ENCODE measurements at places on chromosomes 2 and 18. TPM values are rescaled to one million over a fixed set of nuclear protein-coding genes. Genes with fewer than 3 reads are reported as not detected.

DNA sequence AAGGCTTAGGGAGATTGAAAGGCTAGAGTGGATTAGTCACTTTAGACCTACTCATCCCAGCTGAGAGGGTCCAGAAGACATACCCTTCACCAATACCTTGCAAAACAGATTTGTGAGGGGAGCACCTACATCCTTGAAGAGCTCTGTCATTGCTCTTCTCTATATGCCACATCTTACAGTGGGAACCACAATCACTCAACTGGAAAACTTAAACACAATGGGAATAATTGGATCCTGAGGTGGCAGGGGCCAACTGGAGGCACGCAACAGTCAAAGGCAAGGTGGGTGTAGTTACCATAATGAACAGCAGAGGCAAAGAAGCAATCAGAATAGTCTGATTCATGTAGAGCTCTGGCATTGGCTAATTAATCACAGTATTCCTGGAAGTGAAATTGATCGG, 35.4 kb downstream of the PDE1A start:
- no peaks in the 10 kb centered on the region for H3K4me1 ChIP-seq
- H3K27ac ChIP-seq, result no peak overlapping the region
- H3K36me3 ChIP-seq, result no peaks in the 10 kb centered on the region
- no peaks in the 10 kb centered on the region for H3K27me3 ChIP-seq
- no peak overlapping the region for H3K4me3 ChIP-seq

GRCh38 chr2:41881249-41881648, 166.6 kb upstream of the PKDCC start:
- H3K4me1 ChIP-seq, result no peaks in the 10 kb centered on the region
- DNase-seq, result no peak
- H3K4me3 ChIP-seq, result no peak overlapping the region
- H3K27ac ChIP-seq, result no peak overlapping the region
- peaks cover 25% of the 10 kb centered on the region for H3K27me3 ChIP-seq

GRCh38 chr18:24514439-24514838, 54.0 kb downstream of the HRH4 start:
- DNase-seq, result no peak
- peaks cover 2% of the 10 kb centered on the region for H3K27me3 ChIP-seq
- no peaks in the 10 kb centered on the region for H3K36me3 ChIP-seq
- no peak overlapping the region for H3K4me3 ChIP-seq
- no peak overlapping the region for H3K27ac ChIP-seq
- no peaks in the 10 kb centered on the region for H3K4me1 ChIP-seq

DNA sequence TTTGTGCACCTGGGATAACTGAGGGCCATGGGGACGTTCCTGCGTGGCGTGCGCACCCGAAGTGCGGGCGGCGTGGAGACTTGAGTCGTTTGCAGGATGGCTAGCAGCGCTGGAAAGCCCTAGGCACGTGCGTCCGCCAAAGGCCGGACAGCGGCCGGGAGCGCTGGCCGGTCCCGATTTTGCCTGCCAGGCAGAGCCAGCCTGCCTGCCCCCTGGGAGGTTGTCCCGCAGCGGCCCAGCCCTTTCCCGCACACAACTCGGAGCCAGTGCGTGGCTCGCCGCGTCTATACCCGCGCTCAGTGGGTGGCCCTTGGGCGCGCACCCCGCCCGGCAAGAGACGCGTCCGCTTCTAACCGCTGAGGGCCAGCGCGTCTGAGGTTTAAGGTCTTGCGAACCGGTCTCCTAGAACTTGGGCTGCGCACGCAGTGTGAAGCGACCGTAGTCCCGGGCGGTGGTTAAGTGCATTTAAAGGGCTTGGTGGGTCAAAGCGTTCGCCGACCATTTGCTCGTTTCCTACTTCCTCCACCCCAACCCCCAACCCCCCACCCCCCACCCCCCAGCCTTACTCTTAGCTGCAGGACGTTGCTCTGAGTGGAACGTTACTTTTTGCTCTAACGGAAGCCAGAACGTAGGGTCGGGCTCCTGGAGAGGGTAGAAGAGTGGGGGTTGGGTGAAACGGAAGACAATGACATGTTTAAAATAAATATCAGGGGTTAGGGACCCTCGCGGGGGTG, 627 bp downstream of the CDCA7 start:
- peak overlapping the region; percentile 94 for H3K4me3 ChIP-seq
- H3K36me3 ChIP-seq, result peaks cover 21% of the 10 kb centered on the region
- H3K4me1 ChIP-seq, result peaks cover 45% of the 10 kb centered on the region

Gene GKN1
- total RNA-seq, result not detected

GRCh38 chr2:232498452-232498851, 10.8 kb upstream of the ECEL1 start:
- H3K4me3 ChIP-seq, result no peak overlapping the region
- peaks cover 4% of the 10 kb centered on the region for H3K4me1 ChIP-seq
- peaks cover 14% of the 10 kb centered on the region for H3K27me3 ChIP-seq
- no peak overlapping the region for H3K27ac ChIP-seq
- no peaks in the 10 kb centered on the region for H3K36me3 ChIP-seq

- peaks cover 51% of the 10 kb centered on the region for H3K4me1 ChIP-seq
- no peak overlapping the region for H3K27ac ChIP-seq
- peaks cover 36% of the 10 kb centered on the region for H3K36me3 ChIP-seq
- no peaks in the 10 kb centered on the region for H3K27me3 ChIP-seq
- no peak for DNase-seq
These were observed 141.6 kb downstream of the UBE2E3 start for GRCh38 chr2:181121996-181122395.
